ENCODE measurements at places on chromosomes 12 and 14.

GRCh38 chr12:132921685-132922084 lies 34.3 kb upstream of the CHFR start:
- no peak for DNase-seq

DNA sequence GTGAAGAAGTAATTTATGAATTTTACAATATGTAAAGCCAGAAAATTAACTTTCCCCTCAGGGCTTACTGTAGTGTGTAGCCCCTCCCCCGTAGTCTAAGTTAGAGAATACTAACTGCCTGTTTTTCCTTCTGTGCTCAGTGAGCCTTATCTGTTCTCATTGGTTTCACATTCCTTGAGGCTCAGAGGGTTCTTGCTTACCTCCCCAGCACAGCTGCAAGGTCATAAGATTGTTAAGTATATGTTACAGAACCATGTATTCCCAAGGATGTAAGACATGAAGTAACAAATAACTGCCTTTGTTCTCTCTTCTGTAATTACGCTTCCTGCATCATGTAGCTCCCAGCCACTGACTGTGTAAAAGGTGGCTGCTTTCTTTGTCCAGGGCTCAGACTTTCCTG lies 1351.1 kb downstream of the TMEM121 start:
- no peak for DNase-seq

- DNase-seq: no peak
Observed at GRCh38 chr12:95637010-95637409, 85.7 kb upstream of the USP44 start.

GRCh38 chr12:5473076-5473782 lies 41.3 kb downstream of the NTF3 start:
- DNase-seq: no peak

- DNase-seq: no peak
Observed at GRCh38 chr12:57203791-57204190, 12.8 kb upstream of the NXPH4 start.

DNA sequence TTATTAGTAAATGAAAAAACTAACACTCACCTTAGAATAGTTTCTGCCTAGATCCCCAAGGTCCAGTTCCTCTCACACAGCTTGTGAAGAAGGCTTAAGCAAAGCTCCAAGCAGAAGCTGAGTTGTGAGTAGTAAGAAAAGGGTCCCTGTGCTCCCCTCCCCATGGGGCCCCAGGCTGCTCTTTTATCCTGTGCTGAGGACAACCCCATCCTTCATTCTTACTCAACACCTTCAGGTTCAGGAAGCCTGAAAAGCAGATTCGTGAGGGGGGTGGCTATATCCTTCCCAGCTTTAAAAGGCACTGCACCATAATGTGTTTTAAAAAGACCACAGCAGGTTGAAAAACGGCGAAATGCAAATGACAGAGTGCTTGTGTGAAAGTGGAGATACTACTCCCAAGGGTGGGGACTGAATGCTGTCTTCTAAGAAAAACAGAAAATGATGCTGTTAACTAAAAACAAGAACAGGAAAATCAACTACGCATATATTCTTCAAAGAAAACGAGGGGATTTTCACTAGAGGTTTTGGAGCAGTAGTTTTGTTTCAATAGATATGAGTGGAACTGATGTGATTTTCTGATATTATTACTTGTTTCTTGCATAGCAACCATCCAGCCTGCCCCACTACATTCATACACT lies 182.7 kb downstream of the KTN1 start:
- DNase-seq: no peak

GRCh38 chr14:38257507-38257906 lies 1.6 kb upstream of the CLEC14A start:
- no peak for DNase-seq

DNA sequence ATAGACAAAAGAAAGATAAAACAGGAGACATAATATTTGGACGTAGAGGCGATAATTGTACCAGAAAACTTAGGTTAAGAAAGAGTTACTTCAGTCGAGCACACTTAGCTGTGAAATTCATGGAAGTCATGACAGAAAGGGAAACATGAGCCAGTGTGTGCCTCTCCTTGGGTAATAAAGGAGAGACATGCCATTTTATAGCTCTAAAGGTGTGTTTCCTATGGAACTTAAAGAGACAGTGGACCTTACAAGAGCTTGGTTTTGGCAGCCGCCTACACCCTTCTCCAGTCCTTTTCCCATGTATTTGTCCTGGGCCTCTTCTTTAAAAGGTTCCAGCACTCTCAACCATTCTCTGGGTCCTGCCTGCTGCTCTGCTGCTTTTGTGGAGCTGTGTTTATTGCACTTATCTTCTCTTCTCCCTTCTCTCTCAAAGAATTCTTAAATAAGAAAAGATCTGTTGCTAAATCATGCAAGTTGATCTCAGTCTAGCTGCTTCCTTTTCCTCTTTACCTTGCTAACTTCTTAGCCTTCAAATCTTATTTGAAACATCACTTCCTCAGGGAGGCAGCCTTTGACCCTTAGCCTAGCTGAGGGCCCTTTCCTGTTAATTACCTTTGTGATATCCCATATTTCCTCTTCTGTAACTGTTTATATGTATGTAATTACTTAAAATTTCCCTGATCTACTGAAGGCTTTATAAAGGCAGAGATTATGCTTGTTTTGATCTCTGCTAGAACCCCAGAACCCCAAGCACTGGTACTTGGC lies 81.8 kb upstream of the EVL start:
- DNase-seq: no peak

Data from stimulated activated naive CD8-positive, alpha-beta T cell treated with anti-CD3 and anti-CD28 coated beads, Interleukin-15, Interleukin-2, amounts not matched to agents 100 U/mL and 50 U/mL, for 24 hours (primary cell).